ENCODE measurements at places on chromosomes 2 and 18.
A peak's percentile ranks its signal among the peaks of the same experiment; 100 is the strongest.

- no peak for ATAC-seq
These were observed 59.4 kb downstream of the CERS6 start for GRCh38 chr2:168515502-168515901.

- ATAC-seq, result no peak
These were observed 247.5 kb downstream of the KCNJ3 start for GRCh38 chr2:154945984-154946383.

DNA sequence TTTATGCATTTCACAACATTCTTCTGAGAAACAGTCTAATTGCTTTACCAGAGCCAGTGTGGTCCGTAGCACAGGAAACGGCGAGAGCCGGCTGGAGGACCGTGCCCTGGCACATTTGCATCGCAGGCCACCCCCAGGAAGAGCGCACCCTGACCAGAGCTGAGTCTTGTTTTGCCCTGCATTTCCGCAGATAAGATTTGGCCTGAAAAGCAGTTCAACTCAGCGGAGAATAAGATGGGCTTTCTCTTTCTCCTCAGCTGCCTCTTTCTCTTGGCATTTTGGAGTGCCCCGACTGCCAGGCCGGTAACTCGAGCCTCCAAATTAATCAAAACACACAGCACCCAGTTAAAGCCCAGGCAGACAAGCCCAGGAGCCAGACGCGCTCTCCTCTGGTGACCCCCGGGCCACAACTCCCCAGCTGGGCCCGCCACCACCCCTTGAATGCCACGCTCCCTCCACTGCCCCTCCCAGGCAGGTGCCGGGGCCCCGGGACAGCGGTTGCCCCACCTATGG is 464 bp downstream of the COL4A4 start:
- peak; percentile 18 for ATAC-seq

DNA sequence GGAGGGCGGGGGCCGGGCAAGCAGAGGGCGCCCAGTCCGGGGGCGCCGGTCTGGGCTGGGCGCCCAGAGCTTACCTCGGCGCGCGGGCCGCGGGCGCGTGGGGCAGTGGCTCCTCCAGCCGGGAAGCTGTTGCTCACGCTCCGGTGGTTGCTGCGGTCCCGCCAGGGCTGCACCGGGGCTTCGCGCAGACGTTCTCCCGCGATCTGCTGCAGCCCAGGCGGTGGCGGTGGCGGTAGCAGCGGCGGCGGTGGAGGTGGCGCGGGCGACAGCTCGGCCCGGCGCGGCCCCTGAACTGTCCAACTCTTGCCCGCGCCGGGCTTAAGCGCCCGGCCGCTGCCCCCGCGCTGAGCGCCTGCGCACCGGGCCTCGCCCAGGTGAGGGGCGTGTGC is 391 bp downstream of the ZNF385B start:
- peak; percentile 77 for ATAC-seq

DNA sequence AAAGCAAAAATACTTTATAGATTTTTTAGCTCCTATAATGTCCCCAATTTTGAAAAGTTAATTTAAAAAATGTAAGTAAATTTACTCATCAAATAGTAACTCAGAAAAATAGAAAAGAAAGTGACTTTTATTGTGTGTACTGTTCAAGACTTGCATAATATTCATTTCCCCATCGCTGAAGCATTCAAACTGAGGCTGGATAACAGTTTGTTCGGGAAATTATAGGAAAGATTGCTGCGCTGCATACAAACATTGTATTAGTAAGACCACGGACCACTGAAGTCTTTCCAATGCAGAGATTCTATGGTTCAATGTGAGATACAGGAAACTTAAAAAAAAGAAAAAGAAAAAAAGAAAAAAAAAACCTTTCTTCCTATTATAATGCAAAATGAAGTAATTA is 10.4 kb downstream of the STK17B start:
- ATAC-seq, result no peak

DNA sequence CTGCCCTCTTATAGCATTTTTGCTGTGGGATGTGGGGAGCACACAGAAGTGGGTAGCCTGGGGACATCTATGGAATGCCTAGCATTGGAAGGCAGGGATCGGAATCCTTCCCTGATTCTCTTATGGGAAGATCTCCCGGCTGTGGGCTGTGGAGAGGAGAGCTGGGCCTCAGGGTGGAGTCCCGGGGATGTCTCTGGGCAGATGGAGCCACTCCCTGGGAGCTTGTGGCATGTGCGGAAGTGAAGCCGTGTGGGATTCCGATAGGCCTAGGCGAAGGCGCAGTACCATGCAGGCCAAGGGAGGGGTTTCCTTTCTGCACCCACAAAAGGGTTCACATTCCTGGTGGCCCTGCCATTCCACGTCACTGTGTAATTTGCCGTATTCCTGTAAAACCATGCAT is 87.9 kb downstream of the GLI2 start:
- ATAC-seq, result no peak

DNA sequence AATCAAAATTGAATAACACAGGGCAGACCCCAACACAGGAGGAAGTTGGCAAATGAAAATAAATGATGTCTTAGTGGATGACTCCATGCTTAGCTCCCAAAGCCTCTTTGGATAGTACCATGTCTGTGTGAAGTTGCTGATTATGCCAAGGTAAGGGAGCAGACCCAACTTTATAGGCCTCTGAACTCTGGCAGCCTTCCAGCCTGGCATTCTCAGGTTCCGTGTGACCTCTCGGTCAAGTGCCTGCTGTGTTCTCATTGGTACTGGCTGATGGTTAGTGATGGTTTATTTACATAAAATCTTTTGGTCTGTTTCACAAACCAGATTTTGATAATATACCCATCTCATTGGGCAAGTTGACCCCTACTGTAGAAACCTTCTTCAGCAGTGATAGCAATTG is 112.2 kb upstream of the TTC39C start:
- ATAC-seq, result no peak

GRCh38 chr2:19176977-19177376 is 181.4 kb downstream of the OSR1 start:
- peak; percentile 92 for ATAC-seq

GRCh38 chr2:12948961-12949353 is 232.2 kb downstream of the TRIB2 start:
- no peak for ATAC-seq

- peak; percentile 82 for ATAC-seq
These were observed 45.2 kb upstream of the GLS start for GRCh38 chr2:190835303-190835930.

- ATAC-seq, result no peak
These were observed 861.8 kb downstream of the TRIB2 start for GRCh38 chr2:13578547-13578946.

- ATAC-seq, result peak; percentile 62
These were observed 4.4 kb upstream of the CHRNG start for GRCh38 chr2:232534940-232535651.

GRCh38 chr2:113741091-113741490 is 15.4 kb downstream of the SLC35F5 start:
- no peak for ATAC-seq

DNA sequence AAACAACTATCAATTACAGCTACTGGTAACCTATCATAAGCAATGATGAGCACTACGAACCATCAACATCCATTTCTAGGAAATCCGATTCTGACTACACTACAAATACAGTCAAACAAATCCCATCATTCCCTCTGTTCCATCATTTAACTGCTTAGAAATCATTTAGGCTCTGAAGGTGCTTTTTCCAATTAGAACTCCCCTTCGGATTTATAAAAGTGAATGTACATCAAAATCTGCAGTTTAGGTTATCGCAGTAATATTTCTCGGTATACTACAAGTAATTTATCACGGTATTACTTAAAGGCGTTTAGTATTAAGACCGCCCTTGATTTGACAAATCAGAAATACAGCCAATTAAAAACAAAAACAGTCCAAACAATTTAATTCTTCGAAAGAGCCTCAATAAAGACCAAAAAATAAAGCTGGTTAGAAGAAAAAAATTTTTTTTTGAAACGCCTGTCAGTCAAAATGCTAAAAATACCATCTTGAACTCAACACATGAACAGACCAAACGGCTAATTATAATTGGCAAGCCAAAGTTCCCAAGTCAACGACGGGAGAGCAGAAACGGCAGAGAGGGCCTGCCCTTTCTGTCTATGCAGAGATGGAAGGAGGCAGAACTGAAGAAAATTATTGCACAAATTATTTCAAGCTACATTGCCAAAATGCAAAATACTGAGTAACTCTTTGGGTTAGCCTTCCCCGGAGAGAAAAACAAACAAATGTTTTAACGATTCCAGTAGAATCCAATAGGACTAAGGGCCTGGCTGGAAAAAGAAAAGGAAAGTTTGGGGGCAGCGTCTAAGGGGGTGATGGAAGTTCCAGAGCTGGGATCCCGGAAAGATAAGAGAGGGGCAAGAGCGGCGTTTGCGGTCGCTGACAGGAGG is 1.2 kb downstream of the VPS54 start:
- peak; percentile 8 for ATAC-seq

DNA sequence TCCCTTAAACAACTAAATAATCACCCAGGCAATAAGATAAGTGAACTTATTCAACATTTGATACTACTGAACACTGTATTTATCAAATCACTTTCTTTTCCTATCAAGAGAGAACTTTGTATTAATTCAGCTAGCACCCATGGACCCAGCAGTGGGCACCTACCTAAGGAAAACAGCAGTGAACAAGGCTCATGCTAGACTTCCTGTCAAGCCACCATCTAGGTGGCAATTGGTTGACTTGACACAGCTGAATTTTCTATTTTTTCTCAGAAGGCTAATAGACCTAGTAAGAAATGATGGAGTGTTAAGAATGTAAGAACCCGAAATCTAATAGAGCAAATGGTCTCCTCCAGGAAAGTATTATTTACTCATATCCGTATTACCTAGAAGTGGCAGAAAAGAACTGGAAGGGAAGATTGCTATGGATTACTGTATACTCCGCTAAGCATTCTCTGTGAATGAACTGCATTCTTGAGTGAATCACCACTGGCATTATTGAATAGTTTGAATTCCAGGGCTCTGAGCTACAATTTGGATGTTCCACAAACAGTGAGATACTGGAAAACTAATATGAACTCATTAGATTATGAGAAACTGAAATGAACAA is 988.2 kb upstream of the CDH2 start:
- peak; percentile 62 for ATAC-seq

DNA sequence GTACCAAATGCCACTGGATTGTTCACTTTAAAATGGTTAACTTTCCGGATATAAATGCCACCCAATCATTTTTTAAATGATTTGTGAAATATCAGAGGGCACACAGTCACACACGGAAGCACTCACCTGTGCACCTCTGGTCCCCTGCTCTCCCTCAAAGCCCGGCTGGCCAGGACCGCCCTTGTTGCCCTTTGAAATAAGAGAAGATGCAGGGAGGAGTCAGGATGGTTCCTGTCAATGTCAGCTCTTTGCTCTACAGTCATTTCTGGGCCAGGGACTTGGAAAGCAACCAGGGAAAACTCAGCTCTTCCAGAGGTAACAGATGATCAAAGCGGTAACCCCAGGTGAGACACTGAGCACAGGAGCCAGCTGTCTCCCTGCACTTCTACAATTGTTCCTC is 60.7 kb downstream of the COL6A3 start:
- no peak for ATAC-seq

GRCh38 chr18:6161549-6161948 is 253.2 kb downstream of the L3MBTL4 start:
- no peak for ATAC-seq

GRCh38 chr18:67359873-67360838 is 156.4 kb downstream of the DSEL start:
- peak; percentile 98 for ATAC-seq

DNA sequence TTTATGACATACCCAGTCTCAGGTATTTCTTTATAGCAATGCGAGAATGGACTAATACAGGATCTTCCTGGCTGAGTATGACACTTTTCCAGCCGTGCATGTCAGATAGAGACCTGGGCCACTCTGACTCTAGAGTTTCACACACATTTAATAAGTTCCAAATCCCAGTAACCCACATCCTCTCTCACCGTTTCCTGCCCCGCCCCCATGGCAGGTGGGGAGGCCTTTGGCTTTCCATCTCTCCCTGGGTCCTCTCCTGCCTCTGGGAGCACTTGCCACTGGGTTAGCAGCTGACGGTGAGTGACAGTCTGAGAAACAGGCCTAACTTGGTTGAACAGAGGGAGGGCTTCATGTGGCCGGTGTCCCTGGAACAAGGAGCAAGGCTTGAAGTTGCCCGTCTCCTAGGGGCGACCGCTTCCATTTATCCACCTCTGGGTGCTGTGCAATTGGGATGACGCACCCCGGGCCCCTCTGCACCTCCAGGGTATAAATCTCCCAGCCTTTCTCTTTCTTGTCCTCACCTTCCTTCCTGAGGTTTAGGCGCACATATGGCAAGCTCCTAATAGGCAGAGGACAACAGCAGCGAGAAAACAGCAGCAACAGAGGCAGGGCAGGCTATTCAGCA is 152.7 kb upstream of the HDAC4 start:
- no peak for ATAC-seq
